ENCODE measurements at places on chromosomes 6 and 20. TPM values are rescaled to one million over a fixed set of nuclear protein-coding genes. Genes with fewer than 3 reads are reported as not detected.

Gene AGER
- total RNA-seq = 2.7 TPM

Gene CST8
- not detected for total RNA-seq

Gene FBXO30
- 20.2 TPM for total RNA-seq

Gene MOG
- total RNA-seq = not detected

Gene LCA5
- 10.1 TPM for total RNA-seq

Gene C20orf202
- 0.69 TPM for total RNA-seq

Gene TRERF1
- 6.2 TPM for total RNA-seq

Gene TGM3
- 16.6 TPM for total RNA-seq

Gene KIF25
- total RNA-seq = not detected

Gene B3GAT2
- 0.59 TPM for total RNA-seq

Gene EMILIN3
- total RNA-seq = 18.4 TPM

Gene FOXS1
- total RNA-seq = 1.4 TPM

DNA sequence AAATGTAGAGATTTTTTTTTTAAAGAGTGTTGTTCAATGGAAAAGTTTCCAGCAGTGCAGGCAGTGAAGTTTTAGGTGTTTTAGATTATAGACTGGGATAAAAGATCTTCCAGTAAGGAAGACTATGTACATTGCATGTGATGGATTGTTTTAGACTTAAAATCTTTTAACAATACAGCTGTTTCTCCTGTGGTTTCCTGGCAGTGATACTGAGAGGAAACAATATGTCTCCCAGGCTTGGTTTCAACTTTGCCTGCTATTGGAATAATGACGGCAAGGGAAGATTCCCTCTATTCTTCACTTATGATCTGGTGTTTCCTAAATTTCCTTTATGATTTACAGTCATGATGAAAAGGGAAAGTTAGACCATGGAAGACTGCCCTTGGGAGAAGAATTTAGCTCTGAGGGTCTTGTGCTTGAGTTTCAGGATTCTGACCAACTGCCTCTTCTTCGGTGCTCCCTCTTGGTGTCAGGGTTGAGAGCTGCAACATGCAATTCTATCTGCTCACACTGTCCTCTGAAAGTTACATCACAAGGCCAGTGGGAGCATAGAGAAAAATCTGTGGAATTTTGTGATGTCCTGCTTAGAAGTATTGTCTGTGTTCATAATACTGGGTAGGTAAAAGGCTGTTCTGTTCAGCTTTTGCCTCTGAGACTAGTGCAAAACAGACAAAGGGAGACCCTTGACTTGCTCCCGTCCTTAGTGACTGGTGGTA is 262.8 kb upstream of the MAN1A1 start:
- no peak for DNase-seq

GRCh38 chr6:133548423-133549159 is 307.4 kb downstream of the EYA4 start:
- DNase-seq = no peak

DNA sequence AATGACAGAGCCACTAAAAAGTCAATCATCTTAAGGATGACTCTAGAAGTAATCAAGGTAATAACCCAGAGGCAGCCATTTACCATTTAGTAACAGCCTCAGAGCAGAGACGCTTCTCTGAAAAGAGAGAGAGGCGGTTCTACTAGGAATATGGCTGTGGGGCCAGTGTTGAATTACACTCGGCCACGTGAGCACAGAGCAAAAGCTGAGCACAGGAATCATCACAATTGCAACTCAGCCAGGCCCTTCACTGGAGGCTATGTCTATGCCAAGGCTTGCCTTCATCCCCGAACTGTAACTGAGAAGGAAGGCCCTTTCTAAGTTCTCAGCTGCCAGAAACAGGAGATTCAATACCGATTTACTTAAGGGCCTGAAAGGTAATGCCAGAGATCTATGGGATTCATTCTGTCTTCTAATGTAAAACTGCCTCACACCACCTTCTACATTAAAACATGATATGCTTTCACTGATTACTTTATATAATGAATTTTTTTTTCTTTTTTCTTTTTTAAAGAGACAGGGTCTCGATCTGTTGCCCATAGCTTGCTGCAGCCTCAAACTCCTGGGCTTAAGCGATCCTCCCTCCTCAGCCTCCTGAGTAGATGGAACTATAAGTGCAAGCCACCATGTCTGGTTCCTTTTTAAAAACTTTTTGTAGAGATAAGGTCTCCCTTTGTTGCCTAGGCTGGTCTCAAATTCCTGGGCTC is 67.6 kb downstream of the NUDT3 start:
- DNase-seq = peak; percentile 67

- DNase-seq = no peak
These were observed 91.8 kb downstream of the PLEKHG1 start for GRCh38 chr6:150691463-150691862.

- DNase-seq = no peak
These were observed 15.9 kb downstream of the AGPAT4 start for GRCh38 chr6:161257793-161258457.

GRCh38 chr20:14866841-14867514 is 529.6 kb upstream of the FLRT3 start:
- no peak for DNase-seq

DNA sequence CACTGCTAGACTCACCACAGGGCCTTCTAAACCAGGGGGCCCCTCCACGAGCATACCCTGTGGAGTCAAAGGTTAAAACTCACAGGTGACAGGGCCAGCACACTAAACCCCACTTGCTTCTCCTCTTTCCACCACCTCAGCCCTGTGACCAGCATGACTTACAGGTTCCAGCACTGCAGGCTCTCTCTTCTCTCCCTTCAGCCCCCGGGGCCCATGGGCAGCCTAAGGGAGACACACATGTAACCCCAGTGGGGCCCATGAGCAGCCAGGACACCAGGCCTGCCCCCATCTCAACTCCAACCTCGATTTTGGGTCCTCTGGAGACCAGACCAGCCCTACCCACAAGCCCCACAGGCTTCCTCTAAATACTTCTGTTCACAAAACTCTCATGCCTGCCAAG is 28.0 kb downstream of the HLA-DPB1 start:
- no peak for DNase-seq

DNA sequence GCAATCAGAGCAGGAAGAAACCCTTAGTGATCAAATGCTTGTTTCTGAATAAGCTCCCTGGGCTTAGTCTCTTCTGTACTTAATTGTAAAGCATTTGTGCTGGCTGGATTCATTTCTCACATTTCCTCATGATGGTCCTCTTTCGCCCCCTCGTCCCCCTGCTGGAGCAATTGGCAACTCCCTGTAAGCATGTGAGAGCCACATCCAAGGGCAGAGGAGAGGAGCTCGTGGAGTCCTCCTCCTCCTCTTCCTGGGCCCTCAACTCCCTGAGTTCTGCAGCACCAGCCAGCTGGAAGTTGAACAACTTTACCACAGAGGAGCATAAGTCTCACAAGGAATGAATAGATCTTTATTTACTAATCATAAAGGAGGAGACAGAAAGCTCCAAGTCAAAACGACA is 12.6 kb downstream of the ANKEF1 start:
- DNase-seq = no peak

- no peak for DNase-seq
These were observed 733.0 kb downstream of the GRIK2 start for GRCh38 chr6:102126488-102126887.

DNA sequence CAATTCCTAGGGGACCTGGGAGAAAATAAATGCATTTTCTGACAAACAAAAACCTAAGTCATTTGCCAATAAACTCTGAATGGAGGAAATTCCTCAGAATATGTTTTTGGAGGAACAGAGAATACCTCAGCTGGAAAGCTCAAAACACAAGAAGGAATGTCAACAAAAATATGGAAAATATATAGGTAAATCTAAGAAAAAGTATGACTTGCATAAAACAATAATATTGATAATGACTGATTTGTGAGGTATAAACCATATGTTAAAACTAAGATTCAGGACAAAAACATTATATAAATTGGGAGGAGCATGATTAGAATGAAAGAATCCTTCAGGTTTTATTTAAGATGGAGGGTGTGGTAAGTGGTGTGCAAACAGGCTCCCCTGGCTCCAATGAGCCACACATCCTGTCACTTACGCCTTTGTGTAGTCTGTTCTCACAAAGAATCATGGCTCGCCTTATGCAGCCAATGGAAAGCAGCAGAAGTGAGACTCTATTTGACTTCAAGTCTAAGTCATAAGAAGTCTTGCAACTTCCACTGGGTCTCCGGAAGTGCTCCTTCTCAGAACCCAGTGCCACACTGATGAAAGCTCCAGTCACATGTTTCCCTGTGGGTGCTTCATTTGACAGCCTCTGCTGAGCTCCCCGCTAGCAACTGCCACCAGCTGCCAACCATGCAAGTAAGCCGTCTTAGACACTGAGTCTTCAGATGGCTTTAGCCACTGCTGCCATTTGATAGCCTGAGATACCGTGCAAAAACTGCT is 8.1 kb downstream of the CFAP61 start:
- no peak for DNase-seq

DNA sequence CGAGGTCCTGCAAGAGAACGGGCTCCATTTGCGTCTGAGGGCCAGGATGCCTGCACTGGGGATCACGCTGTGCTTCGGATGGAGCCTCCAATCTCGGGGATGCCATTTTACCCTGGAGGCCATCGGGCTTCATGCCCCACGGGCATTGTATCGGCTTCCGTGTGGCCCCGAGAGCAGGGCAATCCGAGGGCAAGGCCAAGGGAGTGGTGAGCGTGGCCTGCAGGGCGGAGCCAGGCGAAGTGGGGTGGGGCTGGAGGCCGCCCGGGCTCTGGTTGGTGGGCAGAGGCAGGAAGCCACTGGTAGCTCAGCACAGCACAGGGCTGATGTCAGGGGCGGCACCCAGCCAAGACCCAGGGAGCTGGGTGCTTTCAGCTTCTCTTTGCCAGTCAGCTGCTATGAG is 57.5 kb upstream of the BHLHE23 start:
- DNase-seq = no peak

- no peak for DNase-seq
These were observed 399.3 kb downstream of the KHDRBS2 start for GRCh38 chr6:61886608-61887259.

DNA sequence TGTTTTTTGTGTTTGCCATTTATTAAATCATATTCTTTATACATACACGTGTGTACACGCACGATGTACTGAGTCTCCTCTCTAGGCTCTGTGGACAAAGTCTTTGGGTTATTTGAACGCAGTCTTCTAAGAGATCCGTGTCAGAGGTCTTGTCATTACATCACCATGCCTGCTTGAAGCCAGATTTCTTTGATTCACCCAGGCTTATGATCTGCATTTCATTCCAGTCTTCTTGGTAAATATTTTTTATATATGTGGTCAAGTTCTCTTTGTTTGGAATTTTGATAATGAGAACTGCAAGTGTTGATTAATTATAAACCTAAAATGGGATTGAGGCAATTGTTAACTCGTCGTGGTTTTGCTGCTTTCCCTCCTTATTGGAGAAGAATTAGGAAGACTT is 34.6 kb downstream of the KCNS1 start:
- no peak for DNase-seq

GRCh38 chr20:62369815-62370114 is 2.7 kb upstream of the LAMA5 start:
- no peak for DNase-seq

DNA sequence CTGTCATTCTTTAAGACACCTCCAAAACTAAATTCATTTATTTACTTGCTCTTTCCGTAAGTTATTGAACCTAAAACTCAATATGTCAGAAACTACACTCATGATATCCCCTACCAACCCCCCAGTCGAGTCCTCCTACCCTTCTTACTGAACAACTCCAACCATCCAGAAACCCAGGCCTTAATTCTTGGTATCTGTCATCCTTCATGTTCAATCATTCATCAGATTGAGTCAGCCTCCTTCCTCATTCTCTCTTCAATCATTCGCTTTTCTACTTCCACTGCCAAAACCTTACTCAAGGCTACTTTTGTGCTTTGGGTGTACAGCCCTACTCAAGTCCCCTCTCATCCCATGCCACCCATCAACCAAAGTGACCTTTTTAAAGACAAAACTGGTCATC is 95.7 kb downstream of the SMLR1 start:
- no peak for DNase-seq

DNA sequence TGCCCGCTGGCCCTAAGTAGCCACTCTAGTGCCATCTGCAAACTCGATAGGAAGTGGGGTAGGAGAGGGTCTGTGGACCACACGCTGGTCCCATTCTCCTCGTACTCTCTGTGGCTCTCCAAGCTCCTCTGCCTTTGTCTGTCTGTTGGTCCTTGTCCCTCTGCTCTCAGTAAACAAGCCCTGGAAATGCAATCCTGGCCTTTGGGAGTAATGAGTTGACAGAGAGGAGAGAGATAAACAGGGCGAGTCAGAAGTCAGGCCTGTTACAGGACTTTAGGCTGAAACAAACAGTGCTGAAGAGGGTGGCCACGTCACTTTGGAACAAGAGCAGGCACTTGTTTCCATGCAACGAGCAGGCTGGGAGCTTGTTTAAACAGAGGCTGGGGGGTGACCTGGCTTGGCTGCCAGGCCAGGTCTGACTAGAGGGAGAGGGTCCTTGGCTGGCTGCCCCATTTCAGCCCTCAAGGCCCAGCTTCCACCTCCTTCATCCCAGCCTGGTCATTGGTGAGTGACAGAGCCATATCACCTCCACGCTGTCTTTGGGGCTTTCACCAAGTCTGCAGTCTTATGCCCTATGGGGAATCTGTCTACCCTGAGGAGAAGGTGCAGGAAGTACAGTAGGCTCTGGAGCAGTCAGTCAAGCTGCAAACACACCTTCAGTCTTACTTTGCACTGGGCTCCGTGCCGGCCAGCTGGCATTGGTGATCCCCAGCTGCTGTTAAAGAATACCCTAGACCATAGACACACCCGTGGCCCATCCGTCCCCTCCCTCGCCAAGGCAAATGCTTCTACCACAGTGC is 22.6 kb downstream of the FOXP4 start:
- DNase-seq = no peak

GRCh38 chr6:87196275-87196842 is 41.0 kb downstream of the ZNF292 start:
- DNase-seq = no peak

All from skin of body (tissue), 3 donors.